ENCODE measurements at places on chromosomes 5 and 9. TPM values are rescaled to one million over a fixed set of nuclear protein-coding genes. Genes with fewer than 3 reads are reported as not detected.

- H3K27ac ChIP-seq = peak overlapping the region; percentile 82
- H3K36me3 ChIP-seq = no peaks in the 10 kb centered on the region
- DNase-seq = peak; percentile 85
- peak overlapping the region; percentile 96 for H3K4me3 ChIP-seq
Measured at GRCh38 chr9:129027685-129028191, 393 bp downstream of the SH3GLB2 start.

GRCh38 chr5:78602400-78602799 is 46.2 kb downstream of the LHFPL2 start:
- H3K27me3 ChIP-seq = no peaks in the 10 kb centered on the region
- no peak overlapping the region for H3K4me3 ChIP-seq
- DNase-seq = no peak
- H3K36me3 ChIP-seq = no peaks in the 10 kb centered on the region

DNA sequence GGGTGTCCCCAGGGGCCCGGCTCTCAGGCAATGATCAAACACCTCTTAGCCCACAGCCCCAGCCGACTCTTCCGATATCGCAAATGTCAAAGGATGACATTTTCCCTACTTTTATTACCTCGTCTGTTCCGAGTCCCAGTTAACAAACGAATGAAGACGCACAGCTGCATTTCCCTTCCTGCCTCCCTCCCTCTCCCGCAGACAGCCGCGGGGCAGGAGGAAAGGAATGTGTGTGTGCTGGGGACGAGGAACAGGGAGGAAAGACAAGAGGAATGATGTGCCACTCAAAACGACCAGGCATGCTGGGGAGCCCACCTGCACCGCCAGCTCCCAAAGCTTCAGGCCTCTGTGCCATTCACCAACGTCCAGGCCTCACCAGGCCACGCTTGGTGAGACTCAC is 125.9 kb upstream of the SARDH start:
- no peak for DNase-seq
- no peaks in the 10 kb centered on the region for H3K27me3 ChIP-seq
- no peak overlapping the region for H3K4me3 ChIP-seq
- peak overlapping the region; percentile 68 for H3K27ac ChIP-seq
- peaks cover 7% of the 10 kb centered on the region for H3K4me1 ChIP-seq
- no peaks in the 10 kb centered on the region for H3K36me3 ChIP-seq

DNA sequence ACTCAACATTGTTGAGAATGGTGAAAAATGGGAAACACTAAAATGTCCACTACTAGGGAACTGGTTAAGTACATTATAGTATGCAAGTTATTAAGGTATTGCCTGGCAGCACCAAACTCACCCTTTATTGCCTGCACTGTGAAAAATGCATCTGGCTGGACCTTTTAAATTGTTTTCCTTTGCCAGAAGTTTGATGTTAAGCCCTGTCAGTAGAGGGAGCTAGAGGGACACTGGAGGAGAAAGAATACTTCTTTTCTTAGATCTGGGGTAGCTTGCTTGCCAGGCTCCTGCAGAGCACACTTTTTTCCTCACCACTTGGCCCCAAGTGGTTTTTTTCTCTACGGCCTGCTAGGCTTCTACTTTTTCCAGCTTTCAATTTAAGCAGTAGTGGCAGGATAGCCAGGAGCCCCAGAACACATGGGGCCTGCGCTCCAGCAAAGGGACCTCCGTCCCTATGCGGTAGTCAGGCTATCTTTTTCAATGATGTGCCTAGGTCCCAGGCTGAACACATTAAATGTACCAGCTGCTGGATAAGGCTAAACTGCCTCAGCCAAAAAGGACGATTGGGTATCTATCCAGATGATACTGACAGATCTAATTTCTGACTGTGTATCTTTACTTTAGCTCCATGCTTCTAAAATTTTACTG is 8.0 kb upstream of the HABP4 start:
- no peak overlapping the region for H3K27ac ChIP-seq
- H3K4me1 ChIP-seq = no peaks in the 10 kb centered on the region
- H3K36me3 ChIP-seq = no peaks in the 10 kb centered on the region
- H3K4me3 ChIP-seq = no peak overlapping the region
- no peaks in the 10 kb centered on the region for H3K27me3 ChIP-seq

DNA sequence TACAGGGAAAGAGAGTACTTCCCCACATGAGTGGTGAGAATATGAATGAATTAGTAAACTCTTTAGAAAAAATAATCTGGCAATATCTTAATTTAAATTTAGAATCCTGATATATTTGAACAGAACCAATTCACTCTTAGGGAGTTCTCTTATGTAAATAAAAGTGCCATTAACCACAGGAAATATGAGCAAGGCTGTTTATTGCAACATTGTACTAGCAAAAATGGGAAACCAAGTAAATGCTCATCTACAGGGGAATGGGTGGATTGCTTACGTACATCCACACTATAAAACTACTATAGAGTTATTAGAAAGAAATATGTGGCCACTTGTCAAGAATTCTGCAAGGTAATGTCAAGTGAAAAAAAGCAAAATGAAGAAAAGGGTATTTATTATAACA is 274.5 kb downstream of the TLE1 start:
- DNase-seq = no peak
- no peak overlapping the region for H3K27ac ChIP-seq
- no peaks in the 10 kb centered on the region for H3K36me3 ChIP-seq

- no peaks in the 10 kb centered on the region for H3K36me3 ChIP-seq
- no peaks in the 10 kb centered on the region for H3K4me1 ChIP-seq
- no peak for DNase-seq
- no peaks in the 10 kb centered on the region for H3K27me3 ChIP-seq
Measured at GRCh38 chr5:36630201-36631145, 24.1 kb downstream of the SLC1A3 start.

DNA sequence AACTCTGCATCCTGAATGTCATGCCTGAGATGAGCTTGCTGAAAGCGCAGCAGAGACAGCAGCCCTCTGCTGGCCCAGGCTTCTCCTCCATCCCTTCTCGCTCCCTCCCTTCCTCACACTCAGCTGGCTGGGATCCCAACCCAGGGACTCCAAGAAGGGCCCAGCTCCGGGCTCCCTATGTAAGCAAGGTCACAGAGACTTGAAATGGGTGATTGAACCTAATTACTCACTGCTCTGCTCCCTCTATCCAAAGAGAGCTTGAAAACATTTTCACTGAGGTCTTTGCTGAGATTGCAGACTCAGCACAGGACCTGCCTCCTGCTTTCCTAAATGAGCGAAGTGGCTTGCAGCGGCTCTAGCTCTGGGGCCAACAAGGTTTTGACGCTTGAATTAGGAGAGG is 42.8 kb downstream of the RAPGEF1 start:
- peak; percentile 87 for DNase-seq
- H3K27ac ChIP-seq = peak overlapping the region; percentile 14
- no peak overlapping the region for H3K4me3 ChIP-seq
- H3K27me3 ChIP-seq = no peaks in the 10 kb centered on the region
- H3K4me1 ChIP-seq = peaks cover 75% of the 10 kb centered on the region
- no peaks in the 10 kb centered on the region for H3K36me3 ChIP-seq

DNA sequence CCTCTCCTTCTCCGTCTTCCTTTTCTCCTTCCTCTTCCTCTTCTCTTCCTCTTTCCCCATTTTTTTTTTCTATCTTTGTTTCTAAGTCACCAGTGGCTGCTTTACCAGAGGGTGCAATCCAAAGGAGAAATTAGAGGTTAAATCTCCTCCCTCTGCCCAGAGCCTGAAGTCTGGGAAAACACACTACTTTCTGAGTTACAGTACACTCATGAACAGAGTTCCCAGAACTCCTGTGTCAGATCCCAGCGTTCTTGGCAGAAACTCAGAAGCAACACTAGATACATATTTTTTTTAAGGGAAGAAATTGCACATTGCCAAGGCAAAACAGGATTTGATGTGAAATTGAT is 189.0 kb downstream of the SNCAIP start:
- H3K27me3 ChIP-seq = no peaks in the 10 kb centered on the region
- no peaks in the 10 kb centered on the region for H3K4me1 ChIP-seq
- no peaks in the 10 kb centered on the region for H3K36me3 ChIP-seq
- DNase-seq = no peak

GRCh38 chr5:103259705-103260355 is 1.3 kb downstream of the MACIR start:
- no peaks in the 10 kb centered on the region for H3K27me3 ChIP-seq
- DNase-seq = peak; percentile 65
- peak overlapping the region; percentile 78 for H3K4me3 ChIP-seq
- H3K4me1 ChIP-seq = peaks cover 37% of the 10 kb centered on the region
- no peaks in the 10 kb centered on the region for H3K36me3 ChIP-seq

- no peak for DNase-seq
- no peak overlapping the region for H3K4me3 ChIP-seq
- no peak overlapping the region for H3K27ac ChIP-seq
- H3K4me1 ChIP-seq = no peaks in the 10 kb centered on the region
Measured at GRCh38 chr5:37014321-37014720, 137.8 kb downstream of the NIPBL start.

DNA sequence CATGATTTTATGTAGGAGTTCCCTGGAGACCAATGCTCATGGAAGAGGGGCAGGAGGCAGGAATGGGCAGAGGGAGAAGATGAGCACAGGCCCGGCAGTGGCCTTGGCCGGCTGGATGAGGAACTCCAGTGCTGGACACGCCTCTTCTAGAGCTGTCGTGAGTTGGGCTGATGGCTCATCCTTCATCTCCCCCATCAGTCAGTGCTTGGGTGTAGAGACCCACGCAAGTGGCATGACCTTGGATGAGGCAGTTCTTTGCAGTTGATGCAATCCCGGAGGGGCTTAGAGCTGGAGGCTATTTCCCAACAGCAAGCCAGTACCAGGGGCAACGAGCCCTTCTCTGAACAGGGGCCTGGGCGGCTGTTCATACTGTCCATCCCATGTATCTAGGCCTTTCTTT is 25.5 kb upstream of the ARAP3 start:
- H3K4me3 ChIP-seq = no peak overlapping the region
- no peaks in the 10 kb centered on the region for H3K36me3 ChIP-seq
- H3K27ac ChIP-seq = no peak overlapping the region
- peaks cover 12% of the 10 kb centered on the region for H3K27me3 ChIP-seq
- H3K4me1 ChIP-seq = no peaks in the 10 kb centered on the region

GRCh38 chr9:113600023-113600823 is 136.7 kb downstream of the RGS3 start:
- H3K27me3 ChIP-seq = no peaks in the 10 kb centered on the region
- peak overlapping the region; percentile 22 for H3K27ac ChIP-seq
- DNase-seq = no peak
- H3K36me3 ChIP-seq = peaks cover 17% of the 10 kb centered on the region
- H3K4me1 ChIP-seq = no peaks in the 10 kb centered on the region

- no peak for DNase-seq
- no peak overlapping the region for H3K4me3 ChIP-seq
- no peaks in the 10 kb centered on the region for H3K27me3 ChIP-seq
Measured at GRCh38 chr5:75338408-75338807, 1.4 kb downstream of the HMGCR start.

GRCh38 chr5:172602783-172603231 is 38.3 kb upstream of the NEURL1B start:
- H3K36me3 ChIP-seq = no peaks in the 10 kb centered on the region
- peak overlapping the region; percentile 68 for H3K27ac ChIP-seq
- no peaks in the 10 kb centered on the region for H3K27me3 ChIP-seq
- H3K4me3 ChIP-seq = peak overlapping the region; percentile 7
- peaks cover 18% of the 10 kb centered on the region for H3K4me1 ChIP-seq

- peak within 1 kb of the TSS; percentile 37 for H3K27ac ChIP-seq
- no peaks in the 10 kb centered on the region for H3K36me3 ChIP-seq
- H3K4me3 ChIP-seq = no peak within 1 kb of the TSS
- no peaks in the 10 kb centered on the region for H3K27me3 ChIP-seq
- no peak for DNase-seq
Measured at GRCh38 chr5:148268566-148268965, at the start of gene SPINK13. TSS of gene SPINK13 (plus strand) at chr5:148268794. CDS start at chr5:148270073, 1,279 bp downstream.

DNA sequence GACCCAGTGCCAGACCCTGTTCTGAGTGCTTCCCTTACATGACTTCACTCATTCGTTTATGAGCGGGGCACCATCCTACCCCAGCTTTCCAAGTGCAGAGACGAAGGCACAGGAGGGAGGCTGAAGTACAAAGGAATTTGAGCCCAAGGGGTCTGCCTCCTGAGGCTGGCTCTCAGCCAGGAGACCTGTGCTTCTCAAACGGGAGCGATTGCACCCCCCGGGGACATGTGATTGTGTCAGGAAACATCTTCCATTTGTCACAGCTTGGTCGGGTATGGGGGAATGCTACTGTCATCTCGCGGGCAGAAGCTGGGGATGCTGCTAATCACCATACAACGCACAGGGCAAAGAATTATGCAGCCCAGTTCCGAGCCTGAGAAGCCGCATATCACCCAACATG is 23.9 kb downstream of the ADCY2 start:
- no peak overlapping the region for H3K27ac ChIP-seq
- H3K4me3 ChIP-seq = no peak overlapping the region
- H3K36me3 ChIP-seq = no peaks in the 10 kb centered on the region
- no peaks in the 10 kb centered on the region for H3K27me3 ChIP-seq
- H3K4me1 ChIP-seq = no peaks in the 10 kb centered on the region

- H3K27me3 ChIP-seq = no peaks in the 10 kb centered on the region
- no peak for DNase-seq
- peaks cover 19% of the 10 kb centered on the region for H3K36me3 ChIP-seq
- H3K4me3 ChIP-seq = no peak overlapping the region
- H3K4me1 ChIP-seq = peaks cover 24% of the 10 kb centered on the region
Measured at GRCh38 chr9:35808433-35808832, 3.6 kb downstream of the SPAG8 start.

- H3K27ac ChIP-seq = no peak overlapping the region
- no peak overlapping the region for H3K4me3 ChIP-seq
- H3K27me3 ChIP-seq = no peaks in the 10 kb centered on the region
- H3K36me3 ChIP-seq = no peaks in the 10 kb centered on the region
- H3K4me1 ChIP-seq = peaks cover 12% of the 10 kb centered on the region
Measured at GRCh38 chr5:54045077-54045792, 265.1 kb downstream of the ARL15 start.

- no peak overlapping the region for H3K27ac ChIP-seq
- H3K4me3 ChIP-seq = no peak overlapping the region
- no peaks in the 10 kb centered on the region for H3K4me1 ChIP-seq
- DNase-seq = no peak
Measured at GRCh38 chr5:74549384-74549783, 91.1 kb downstream of the ENC1 start.

DNA sequence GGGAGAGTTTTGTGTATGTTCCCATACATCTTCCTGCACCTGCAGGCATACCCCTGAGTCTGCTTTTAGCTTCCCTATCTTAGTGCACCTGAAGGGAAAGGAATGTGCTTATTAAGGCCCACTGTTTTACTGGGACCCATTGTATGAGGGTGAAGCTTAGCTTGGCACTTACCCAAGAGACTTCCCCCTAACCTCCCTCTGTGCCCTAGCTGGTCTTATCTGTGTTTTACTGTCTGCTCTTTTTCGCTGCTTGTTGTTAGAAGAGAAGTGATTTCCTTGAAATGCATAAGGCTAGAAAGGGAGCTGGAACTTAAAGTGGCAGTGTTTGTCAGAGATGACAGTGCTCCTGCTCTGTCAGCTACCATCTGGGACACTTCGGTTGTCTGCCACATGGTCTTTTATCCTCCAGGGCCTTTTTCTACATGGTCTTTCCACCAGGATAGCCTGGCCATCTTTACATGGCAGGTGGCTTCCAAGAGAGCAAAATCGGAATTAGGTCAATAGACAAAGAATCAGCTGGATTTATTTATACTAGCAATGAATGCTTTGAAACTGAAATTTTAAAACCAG is 122.5 kb upstream of the SLC44A1 start:
- no peaks in the 10 kb centered on the region for H3K27me3 ChIP-seq
- no peak for DNase-seq
- H3K27ac ChIP-seq = no peak overlapping the region
- H3K4me3 ChIP-seq = no peak overlapping the region

GRCh38 chr5:100899675-100900074 is 3.4 kb downstream of the ST8SIA4 start:
- H3K36me3 ChIP-seq = no peaks in the 10 kb centered on the region
- H3K27me3 ChIP-seq = no peaks in the 10 kb centered on the region
- DNase-seq = no peak
- peak overlapping the region; percentile 74 for H3K27ac ChIP-seq
- no peak overlapping the region for H3K4me3 ChIP-seq
- H3K4me1 ChIP-seq = peaks cover 19% of the 10 kb centered on the region

CSF1R gene
- 42.5 TPM for total RNA-seq

ADGRD2 gene
- total RNA-seq = not detected

PCA3 gene
- total RNA-seq = 0.28 TPM

Measured in sigmoid colon (tissue), 7 donors.